ENCODE measurements at places on chromosomes 11 and 22.

- peak; percentile 42 for DNase-seq
Measured at GRCh38 chr22:50306753-50307749, at the start of gene PLXNB2. PLXNB2 (minus strand) TSS chr22:50307646; CDS start chr22:50290584, 17,062 bp downstream.

GRCh38 chr22:37918580-37919270 lies 12.6 kb downstream of the MICALL1 start:
- no peak for DNase-seq

- no peak for DNase-seq
Measured at GRCh38 chr11:10305262-10305963, 540 bp downstream of the ADM start.

DNA sequence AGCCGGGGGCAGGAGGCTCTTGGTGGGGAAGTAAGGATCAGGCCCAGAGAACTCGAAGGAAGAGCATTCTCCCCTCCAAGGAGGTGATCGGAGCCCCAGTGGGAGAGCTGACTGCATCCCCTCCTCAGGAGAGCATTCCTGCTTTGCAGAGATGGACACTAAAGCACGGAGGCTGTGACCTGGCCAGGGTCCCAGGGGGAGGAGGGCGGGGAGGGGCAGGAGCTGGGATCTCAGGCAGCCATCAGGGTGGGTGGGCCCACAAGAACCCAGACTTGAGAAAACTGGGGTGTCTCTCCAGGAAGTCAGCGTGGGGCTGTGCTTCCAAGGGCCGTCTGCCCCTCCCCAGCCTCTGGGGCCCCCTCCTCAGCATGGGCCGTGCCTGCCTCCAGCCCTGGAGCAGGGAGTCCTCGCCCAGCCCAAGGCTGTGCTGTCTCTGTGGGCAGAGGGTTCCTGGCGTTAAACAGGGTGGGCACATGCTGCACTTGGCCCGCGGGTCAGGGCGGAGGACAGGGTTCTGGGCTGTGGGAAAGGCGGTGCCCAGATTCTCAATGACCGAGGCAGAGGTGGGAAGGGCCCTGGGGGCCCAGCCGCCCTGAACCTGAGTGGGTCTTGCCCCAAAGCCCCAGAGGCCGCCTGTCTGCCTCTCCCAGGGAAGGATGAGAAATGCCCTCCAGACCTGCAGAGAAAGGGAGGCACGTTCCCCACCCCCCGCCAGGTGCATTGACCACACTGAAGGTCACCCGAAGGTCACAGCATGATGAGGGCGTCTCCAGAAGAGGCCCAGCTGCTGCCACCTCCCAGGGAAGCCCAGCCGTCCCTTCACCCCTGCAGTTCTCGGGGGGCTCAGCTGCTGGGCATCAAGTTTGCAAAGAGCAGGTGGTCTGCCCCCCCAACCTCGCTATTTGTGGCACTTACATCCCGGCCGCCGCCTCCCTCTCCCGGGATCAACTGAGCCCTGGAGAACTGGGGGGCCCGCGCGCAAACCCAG lies 643 bp downstream of the CEND1 start:
- DNase-seq = no peak

- DNase-seq = no peak
Measured at GRCh38 chr11:81840380-81840779, 893.3 kb downstream of the FAM181B start.

GRCh38 chr11:110891411-110891810 lies 179.2 kb upstream of the ARHGAP20 start:
- DNase-seq = no peak

GRCh38 chr11:93193731-93194130 lies 4.1 kb downstream of the SLC36A4 start:
- no peak for DNase-seq

- DNase-seq = peak; percentile 87
Measured at GRCh38 chr11:111841370-111842053, 29.9 kb downstream of the ALG9 start.
